ENCODE measurements at places on chromosomes 12 and 14.
A peak's percentile ranks its signal among the peaks of the same experiment; 100 is the strongest.

DNA sequence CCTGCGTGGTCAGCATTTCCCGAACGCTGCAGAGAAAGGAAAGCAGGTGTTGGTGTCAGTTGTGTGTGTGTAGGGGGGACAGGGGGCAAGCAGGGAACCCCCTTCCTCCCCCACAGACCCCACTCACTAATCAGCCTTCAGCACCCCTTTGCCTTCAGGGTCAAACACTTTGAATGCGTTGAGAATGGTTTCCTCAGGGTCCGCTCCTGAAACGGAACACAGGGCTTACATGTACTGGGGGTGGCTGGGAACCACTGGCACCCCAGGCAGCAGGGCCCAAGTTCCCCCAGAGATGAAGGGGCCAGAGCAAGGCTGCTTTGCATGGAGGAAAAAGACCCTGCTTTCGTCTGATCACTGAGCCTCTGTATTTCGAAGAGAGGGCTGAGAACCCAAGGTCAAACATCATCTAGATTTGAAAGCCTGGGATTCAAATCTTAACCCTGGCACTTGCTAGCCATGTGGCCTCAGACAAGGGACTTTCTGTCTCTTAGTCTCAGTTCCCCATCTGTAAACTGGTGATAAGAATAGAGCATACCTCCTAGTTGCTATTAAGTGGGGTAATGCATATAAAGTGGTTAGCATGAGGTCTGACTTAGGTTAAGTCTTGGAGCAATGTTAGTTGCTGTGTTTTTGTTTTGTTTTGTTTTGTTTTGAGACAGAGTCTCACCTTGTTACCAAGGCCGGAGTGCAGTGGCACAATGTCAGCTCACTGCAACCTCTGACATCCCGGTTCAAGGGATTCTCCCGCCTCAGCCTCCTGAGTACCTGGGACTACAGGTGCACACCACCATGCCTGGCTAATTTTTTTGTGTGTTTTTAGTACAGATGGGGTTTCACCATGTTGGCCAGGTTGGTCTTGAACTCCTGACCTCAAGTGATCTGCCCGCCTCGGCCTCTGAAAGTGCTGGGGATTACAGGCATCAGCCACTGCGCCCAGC, 7.0 kb downstream of the MYL2 start:
- no peak for DNase-seq

- DNase-seq: no peak
Observed at GRCh38 chr14:100241279-100241678, 2.3 kb downstream of the YY1 start.

DNA sequence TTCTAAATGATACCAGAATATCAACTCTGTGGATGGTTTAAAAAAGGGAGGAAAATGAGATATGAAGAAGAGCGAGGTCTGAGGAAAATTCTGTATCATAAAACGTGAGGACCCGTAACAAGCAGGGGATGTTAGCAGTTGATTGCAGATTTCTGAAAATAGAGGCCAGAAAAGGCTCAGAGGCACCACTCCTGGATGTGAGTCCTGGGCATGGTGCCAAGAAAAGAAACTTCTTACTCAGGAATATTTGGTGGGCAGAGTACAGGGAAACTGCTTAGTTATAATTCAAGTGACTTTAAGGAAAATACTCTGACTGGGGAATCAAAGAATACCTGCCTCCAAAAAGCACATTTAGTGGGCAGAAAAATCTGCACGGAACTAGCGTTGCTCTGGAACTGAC, 85.5 kb downstream of the PRICKLE1 start:
- DNase-seq: peak; percentile 22

- DNase-seq: no peak
Observed at GRCh38 chr12:93583627-93584392, 11.3 kb downstream of the SOCS2 start.

GRCh38 chr12:56119361-56119796, 1.3 kb downstream of the ZC3H10 start:
- DNase-seq: peak; percentile 87

- no peak for DNase-seq
Observed at GRCh38 chr14:89953602-89954001, 928 bp downstream of the EFCAB11 start.

DNA sequence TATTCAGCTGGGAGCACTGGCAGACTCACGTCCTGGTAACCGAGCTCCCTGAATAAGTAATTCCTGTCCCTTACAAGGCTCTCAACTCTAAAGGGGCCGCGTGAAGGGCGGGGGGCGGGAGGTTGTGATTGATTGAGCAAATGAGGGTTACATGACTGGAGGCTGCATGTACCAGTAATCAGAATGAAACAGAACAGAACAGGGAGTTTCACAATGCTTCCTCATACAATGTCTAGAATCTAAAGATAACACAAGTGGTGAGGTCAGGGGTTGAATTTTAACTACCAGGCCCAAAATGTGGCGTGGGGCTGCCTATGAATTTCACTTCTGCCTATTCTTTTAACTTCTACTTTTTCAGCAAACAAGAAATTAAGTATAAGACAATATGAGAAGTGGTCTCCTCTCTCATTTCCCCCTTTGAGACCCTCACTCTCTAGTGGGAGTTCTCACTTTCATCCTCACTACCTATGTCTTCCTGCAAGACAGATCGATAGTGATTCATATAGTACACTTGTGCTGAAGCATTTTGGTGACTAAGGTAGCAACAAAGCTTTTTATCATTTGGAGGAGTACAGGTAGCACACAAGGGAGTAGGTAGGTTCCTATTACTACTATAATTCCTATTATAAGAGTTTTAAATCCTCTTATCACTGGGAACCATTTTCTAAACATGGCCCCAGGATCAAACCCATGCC, 239.8 kb downstream of the KTN1 start:
- DNase-seq: no peak

- DNase-seq: no peak
Observed at GRCh38 chr14:30225176-30225575, 297.5 kb upstream of the PRKD1 start.

GRCh38 chr12:77577791-77578190, 252.9 kb upstream of the NAV3 start:
- no peak for DNase-seq

- no peak for DNase-seq
Observed at GRCh38 chr12:15005064-15005463, 32.2 kb downstream of the PDE6H start.

DNA sequence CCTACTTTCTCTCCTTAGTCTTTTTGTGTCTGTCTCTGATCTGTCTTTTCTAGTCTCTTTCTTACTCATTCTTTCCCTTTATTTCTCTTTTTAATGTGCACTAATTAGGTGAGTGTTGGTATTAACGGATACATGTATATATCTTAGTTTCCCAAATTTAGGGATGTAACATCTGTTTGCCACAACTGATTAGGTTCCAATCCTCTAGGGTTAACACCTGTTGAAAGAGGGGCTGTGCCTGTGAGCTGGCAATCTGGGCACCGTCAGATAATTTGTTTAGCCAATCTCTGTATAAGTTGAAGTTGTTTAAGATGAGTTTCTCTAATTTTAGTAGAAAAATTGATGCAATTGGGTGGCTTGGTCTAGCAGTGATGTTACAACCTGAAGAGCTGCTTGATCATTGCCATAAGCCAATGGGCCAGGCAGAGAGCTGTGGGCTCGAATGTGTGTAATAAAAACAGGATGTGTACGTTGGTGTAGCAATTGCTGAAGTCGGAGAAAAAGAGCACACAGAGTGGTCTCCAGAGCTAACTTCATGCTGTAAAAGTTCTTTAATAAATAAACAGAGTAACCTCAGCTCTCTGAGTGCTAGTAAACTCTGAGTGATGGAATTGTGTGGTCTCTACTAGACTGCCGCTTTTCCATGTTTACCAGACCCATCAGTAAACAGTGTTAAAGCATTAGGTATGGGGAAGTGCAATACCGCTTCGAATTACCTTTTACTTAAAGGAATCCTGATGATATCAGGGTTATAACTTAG, 18.3 kb upstream of the LYZ start:
- DNase-seq: no peak

GRCh38 chr12:80187660-80188090, 88.3 kb downstream of the OTOGL start:
- DNase-seq: peak; percentile 94

- DNase-seq: no peak
Observed at GRCh38 chr12:2677142-2677880, 117.5 kb upstream of the FKBP4 start.

- no peak for DNase-seq
Observed at GRCh38 chr14:32169191-32169590, 32.7 kb upstream of the RNU6-7 start.

DNA sequence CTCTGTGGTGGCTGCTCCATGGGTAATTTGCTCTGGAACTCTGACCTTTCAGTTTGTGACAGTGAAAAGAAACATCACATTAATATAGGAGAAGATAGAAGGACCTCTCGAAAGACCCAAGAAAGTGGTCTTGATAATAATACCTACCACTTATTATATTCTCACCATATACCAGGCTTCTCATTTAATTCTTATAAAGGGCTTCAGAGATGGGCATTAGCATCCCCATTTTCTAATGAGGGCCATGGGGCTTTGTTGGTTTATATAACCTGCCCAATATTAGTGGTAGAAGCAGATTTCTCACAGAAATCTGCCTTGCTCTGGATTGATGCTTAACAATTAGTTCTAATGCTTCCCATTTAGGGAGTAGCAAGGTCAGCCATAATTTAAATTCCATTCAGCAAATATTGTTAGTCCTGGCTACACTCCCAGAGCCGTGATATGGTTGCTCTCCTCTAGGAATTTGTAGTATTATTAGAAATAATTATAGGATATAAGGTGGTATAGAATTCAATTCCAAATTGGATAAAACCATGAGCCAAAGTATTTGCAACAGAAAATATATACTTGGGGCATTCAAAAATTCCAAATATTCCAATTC, 7.4 kb upstream of the AMIGO2 start:
- no peak for DNase-seq

- DNase-seq: no peak
Observed at GRCh38 chr12:26786865-26787514, 46.0 kb downstream of the ITPR2 start.

DNA sequence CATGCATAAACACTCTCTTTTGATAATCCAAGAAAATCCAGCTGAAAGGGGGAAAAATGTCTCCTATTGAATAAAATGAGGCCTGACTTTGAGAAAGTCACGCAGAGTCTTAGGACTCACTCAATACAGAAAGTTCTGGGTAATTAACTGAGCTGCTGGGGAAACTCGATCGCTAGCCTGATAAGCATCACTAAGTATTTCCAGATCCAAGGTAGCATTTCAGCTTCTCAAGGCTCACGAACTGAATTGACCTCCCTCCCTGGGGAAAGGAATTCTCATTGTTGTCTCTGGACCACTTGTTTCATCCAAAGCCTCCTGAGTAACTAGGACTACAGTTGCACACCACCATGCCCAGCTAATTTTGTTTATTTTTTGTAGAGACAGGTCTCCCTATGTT, 13.8 kb upstream of the ANAPC5 start:
- DNase-seq: peak; percentile 12

DNA sequence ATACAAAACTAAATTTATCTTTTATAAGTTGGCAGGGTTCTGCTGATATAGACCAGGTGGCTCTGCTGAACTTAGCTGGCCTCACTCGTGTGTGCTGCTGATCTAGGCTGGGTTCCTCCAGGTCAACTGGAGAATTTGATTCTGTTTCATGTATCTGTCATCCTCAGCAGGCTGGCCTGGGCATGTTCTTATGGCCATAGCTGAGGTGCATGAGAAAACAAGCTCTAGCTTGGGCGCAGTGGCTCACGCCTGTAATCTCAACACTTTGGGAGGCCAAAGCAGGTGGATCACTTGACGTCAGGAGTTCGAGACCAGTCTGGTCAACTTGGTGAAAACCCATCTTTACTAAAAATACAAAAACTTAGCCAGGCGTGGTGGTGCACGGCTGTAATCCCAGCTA, 24.3 kb upstream of the BCL2L14 start:
- no peak for DNase-seq

- no peak for DNase-seq
Observed at GRCh38 chr12:64097366-64098105, 124.6 kb downstream of the KICS2 start.

- DNase-seq: peak; percentile 67
Observed at GRCh38 chr12:111034886-111035577, 114.7 kb upstream of the MYL2 start.

DNA sequence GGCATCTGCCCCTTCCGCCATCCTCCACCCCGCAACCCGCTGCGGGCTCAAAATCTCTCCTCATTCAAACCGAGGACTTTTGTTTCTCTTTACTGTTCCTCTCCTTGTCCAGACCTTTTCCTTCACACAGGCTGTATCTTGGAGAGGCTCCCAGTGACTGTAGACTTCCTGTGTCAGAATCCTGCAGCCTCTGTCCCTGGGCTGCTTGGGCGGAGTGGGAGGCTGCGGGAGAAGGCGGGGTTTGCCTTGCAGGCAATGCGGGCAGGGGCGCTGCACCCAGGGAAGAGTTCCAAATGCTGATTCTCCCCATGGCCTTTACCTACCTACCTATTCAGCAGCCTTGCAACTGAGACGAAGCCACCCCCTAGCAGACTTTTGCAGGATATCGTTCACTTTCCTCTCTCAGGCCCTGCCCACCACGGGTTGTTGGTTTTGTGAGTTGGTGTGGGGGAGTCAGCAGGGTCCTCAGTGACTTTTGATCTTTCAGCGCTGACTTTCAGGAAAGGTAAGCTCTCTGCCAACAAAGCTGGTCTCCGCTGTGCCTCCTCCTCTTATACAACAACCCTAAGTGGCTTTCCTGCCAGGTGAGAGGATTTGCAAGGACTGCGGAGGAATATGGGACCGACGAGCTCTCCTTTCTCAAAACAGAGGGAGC, 79.0 kb upstream of the KCNA1 start:
- no peak for DNase-seq

DNA sequence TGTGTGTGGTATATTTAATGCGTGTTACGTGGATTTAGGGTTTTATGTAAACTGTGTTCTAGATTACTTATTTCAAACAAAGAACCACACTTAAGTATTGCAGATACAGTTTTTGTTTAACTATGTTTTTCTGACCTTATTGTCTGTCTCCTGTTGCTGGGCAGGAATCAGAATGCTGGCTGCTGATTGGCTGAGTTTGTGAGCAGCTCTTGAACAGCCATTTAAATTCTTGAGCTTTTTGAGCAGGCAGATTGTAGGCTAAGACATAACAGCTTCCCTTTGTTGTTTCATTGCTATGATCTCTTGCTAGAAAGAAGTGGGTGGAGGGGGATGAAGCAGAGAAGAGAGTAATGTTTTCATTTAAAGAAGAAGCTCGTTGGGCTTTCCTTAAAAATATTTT, 52.2 kb downstream of the ATF7IP start:
- peak; percentile 5 for DNase-seq

DNA sequence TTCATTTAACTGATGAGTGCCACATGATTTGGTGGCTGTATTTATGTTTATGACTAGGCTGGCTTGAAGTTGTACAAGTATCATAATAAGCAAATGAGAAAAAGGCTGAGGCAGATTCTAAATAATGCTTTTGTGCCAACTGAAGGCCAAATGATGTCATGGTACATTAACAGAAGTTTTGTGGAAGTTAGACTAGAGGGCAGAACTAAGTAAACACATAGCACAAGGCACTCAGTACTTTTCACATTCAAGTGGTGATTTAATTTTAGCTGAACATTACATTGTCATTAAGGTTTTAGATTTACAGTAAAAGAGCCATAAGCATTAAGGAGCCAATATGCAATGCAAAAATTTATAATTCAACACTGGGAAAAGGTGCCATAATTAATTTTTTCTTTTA, 21.1 kb downstream of the PPP1CC start:
- no peak for DNase-seq

Measured in NCI-H2171 treated with DMSO at 0.1 percent for 48 hours (cell line).